ENCODE measurements at places on chromosomes 2 and 18.
A peak's percentile ranks its signal among the peaks of the same experiment; 100 is the strongest.

DNA sequence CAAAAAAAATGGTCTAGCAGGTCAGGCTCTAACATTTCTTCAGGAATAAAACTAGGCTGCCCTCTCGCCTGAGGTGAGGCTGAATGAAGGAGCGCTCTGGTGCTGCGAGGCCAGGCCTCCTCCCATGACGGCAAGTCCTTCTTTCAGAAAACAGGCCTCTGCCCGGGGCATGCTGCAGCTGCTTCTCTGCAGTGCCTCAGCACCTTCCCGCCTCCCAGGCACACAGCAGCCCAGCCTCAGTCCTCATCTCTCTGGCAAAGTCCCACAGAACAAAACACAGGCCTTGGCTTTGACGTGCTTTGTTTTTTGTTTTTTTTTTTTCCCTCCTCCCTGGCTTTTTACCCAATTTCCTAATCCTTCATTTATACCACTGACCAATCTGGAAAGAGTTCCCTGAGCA lies 74.8 kb downstream of the BCL11A start:
- no peak for DNase-seq

- DNase-seq: peak; percentile 62
These were observed 83.0 kb downstream of the LPIN1 start for GRCh38 chr2:11829324-11829946.

DNA sequence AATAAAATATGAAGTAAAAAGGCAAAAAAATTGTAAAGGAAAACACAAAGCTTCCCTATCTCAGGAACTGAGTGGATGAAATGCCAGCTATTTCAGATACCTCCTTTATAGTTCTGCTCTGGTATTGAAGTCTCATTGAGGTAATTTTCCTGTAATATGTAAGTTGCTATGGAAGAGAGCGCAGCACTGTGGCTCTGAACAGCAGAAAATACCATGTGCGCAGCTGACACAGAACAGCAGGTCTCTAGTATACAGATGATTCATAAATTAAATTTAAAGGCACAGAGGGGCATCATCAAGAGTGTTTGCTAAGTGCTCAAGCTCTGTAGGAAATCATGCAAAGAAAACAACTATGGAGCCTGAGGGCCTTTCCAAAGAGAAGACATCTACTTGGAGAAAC lies 315.3 kb upstream of the CDH7 start:
- no peak for DNase-seq

DNA sequence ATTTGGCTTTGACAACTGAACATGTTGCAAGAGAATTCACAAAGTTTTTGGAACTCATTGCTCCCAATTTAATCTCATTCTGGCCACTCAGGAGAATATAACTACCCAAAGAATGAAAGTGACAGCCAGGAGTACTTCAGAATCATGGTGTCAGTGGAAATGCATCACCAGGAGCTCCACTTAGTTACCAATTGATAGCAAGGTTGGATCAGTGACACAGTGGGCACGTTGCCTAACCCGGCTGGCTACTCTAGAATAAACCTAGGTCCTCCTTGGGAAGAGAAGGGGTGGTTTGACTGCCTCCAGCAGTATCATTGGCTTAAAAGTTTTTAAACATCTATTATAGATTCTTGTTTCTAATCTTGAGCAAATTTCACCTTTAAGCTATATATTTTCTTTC lies 40.0 kb upstream of the LRP1B start:
- DNase-seq: no peak

DNA sequence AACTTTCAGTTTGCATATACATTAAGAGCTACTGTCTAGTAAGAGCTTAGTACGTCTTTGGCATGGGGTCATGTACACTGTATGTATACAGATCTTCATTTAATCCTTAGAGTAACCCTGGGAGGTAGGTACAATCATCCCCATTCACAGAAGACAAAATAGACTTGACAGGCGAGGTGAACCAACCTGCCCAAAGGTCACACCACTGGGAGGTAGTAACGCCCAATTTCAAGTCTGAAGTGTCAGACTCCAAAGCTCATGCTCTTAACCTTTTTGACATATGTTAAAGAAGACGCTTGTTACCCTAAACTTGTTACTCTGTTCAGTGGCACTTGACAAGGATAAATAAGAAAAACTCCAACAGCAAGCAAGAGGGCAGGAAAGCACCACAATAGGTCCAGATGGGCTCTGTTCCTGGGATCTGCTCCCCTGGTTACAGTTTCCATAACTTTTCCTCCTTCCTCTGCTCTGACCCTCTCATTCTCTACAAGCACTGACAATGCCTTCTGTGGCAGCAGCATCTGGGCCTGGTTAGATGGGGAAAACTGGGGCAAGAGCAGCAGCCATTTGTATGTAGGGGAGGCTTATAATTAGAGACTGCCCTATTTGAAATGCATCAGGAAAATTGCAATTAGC lies 64.7 kb upstream of the SERTAD2 start:
- DNase-seq: no peak

GRCh38 chr2:1484131-1484884 lies 71.0 kb downstream of the TPO start:
- no peak for DNase-seq

DNA sequence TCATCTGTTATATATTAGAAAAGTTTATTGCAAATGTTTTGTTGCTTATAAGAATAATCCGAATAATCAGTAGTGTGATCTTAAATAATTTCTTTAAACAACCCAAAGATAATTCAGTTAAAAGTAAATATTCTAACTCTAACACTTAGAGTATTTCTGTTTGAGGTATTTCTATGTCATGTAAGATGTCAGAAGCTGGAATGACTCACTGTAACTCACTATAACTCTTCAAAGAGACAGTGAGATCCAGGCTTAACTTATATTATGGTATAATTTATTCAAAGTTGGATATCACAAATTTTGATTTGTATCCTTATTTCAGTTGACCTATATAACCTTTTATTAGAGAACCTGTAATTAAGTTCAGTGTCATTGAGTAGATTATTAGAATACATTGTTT lies 6.9 kb downstream of the MBD5 start:
- no peak for DNase-seq

DNA sequence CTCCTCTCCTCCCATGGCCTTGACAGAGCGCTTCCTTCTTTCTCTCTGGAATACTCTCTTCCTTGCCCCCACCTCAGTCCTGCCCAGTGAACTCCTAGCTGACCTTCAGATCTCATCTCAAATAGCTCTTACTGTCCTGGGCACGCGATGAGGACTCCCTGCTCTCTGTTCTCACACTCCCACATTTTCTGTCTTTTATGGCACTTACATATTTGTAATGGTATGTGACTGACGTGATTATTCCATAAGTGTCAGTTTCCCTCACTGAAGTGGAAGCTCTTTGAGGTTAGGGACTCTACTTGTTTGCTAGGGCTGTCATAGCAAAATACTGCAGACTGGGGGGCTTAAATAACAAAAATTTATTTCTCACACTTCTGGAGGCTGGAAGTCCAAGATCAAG lies 1.7 kb upstream of the DYSF start:
- peak; percentile 9 for DNase-seq

GRCh38 chr2:218369330-218369729 lies 12.7 kb downstream of the CATIP start:
- DNase-seq: peak; percentile 10

DNA sequence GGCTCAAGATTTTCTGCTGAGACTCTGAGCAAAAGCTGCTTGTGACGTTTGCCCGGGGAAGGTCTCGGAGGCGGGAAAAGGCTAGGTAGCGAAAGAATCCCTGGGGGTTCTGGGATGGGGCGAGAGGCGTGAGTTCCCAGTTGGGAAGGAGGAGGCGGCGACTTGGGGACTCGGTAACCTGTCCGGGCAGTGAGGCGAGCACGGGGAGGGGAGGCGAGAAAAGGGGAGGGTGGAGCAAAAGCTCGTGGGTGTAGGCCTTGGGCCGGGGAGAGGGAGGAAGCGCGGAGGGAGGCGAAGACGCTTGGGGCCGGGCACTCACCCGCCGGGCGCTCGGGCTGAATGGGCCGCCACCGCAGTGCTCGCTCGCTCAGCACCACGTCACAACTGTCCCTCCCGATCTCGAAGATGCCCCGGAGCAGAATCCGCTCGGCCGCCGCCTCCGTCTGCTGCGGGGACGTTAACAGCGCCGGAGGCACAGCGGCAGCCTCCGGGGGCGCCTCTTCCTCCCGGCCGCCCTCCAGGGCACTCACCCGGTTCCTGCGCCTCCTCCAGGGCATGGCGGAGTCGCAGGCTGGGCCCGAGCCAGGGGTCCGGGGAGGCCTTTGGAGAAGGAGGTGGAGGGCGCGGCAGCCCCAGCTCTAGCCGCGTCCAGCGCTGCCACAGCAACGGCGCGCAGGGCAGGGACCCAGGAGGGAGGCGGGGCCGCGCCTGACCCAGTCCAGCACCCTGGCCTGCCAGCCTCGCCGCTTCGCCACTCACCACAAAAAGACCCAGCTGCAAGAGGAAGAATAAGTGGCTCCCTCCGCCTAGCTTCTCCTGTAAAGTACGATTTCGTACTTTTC lies at the start of gene CERKL:
Gene CERKL (minus strand): TSS at position 656 of the 842 bp plus-strand sequence. CDS start 99 bp downstream, at position 557.
- peak; percentile 78 for DNase-seq

DNA sequence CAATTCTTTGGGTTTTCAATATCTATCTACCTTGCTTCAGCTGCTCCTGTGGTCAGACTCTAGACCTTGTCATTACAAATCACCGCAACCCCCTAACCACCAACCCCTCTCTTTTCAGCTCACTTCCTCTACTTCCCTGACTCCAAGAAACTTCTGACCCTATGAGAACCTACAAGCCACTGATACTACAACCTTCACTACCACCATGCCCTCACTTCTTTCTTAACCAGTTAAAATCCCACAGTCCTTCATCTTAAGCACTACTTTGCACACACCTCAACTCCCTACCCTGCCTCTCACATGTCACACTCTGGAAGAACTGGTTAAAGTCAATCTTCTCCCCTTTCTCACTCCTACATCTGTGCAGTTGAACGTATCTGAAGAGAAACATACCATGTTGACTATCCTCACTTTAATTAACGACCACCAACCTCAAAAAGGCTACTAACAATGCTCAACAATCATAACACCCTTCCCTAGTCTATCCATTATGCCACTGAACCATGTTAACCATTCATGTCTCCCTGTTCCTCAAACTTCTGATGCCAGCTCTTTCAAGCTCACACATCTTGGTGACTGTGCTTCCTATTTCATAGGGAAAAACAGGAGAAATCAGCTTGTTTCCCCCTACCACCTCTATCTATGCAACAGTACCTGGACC lies 12.6 kb downstream of the EIF2AK3 start:
- peak; percentile 21 for DNase-seq

DNA sequence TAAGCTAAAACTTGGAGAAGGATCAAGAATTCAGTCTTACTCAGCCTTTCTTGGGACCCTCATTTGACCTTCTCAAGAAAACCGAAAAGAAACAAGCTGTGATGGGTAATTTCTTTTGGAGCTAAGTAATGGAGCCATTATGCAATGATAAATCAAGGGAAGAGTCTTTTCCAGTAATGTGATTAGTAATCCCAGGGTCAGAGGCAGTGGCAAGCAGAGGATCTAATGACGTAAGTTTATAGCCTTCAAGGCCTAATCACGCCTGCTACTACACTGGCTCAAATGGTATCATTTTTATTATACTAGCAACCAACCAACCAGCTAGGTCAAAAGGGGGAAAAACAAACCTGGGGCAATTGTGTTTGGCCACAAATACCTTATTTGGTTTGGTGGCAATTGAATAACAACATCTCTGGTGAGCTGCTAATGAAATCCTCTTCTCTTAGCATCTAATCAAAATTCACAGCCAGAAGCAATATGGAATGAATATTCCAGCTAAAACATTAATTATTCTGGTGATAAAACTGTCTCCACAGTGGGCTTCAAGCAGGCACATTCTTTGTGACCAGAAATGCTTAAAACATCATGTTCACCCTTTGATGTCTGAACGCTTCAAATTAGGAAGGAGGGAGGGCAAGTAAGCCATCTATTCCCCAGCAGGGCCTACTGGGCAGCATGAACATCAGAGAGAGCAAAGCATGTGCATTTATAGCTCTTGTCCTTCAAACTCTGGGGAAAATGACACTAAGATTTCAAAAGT lies 114.9 kb upstream of the SULT1C3 start:
- no peak for DNase-seq

- DNase-seq: no peak
These were observed 44.9 kb downstream of the MREG start for GRCh38 chr2:215968499-215968898.

- peak; percentile 61 for DNase-seq
These were observed 457.8 kb upstream of the MEX3C start for GRCh38 chr18:51655327-51655698.

GRCh38 chr2:110655701-110656100 lies 22.2 kb downstream of the BUB1 start:
- no peak for DNase-seq

DNA sequence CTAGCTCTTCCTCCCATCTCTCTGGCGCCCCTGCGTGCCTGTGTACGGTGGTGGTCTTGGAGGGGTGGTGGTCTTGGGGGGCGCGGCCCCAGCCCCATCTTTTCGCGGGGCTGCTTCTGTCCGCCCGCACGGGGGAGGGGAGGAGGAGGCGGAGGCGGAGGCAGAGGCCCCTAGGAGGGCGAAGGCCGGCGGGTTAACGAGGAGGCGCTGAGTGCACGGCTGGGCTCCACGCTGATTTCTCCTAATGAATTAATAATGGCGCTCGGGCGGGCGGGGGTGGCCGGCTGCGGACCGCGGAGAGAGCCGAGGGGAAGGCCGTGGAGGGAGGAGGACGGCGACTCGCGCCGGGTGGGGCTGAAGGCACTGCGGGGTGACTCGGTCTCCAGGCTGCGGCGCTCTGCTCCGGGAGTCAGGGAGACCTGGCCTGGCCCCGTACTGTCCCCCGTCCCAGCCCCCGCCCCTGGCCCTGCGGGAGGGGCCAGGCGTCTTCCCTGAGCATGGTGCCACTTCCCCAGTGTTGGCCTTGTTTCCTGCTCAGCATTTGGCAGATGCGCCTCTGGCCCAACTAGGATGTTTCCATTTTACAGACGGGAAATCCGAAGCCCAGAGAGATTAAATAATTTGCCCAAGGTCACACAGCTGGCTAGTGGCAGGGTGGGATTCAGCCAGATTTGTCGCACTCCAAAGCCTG lies 6.0 kb downstream of the GAREM2 start:
- DNase-seq: no peak

- DNase-seq: no peak
These were observed 162.2 kb downstream of the FIGN start for GRCh38 chr2:163573652-163574051.

- DNase-seq: no peak
These were observed 551.7 kb downstream of the SLC4A3 start for GRCh38 chr2:220178991-220179695.

- no peak for DNase-seq
These were observed 112.8 kb downstream of the GULP1 start for GRCh38 chr2:188404341-188405004.
